ENCODE measurements at places on chromosomes 16 and 17.
A peak's percentile ranks its signal among the peaks of the same experiment; 100 is the strongest.

DNA sequence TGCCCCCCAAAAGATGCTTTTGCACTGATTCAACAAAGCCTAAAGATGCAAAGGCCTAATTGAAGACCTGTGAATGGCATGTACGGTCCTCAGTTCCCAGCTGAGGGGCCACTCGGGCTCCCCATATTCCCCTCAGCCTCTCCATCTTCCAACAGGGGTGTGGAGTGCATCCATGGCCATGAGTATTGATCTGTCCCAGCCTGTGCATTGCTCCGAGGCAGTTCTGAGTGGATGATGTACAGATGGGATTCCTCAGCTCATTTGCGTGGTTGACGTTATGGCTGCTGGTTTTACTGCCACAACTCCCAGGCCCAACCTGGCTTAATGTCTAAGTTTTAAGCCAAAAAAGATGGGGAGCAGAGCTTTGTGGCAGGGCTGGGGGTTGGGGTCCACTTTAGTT is 162.7 kb upstream of the ZNF267 start:
- no peak for DNase-seq

- peak; percentile 51 for DNase-seq
Observed at GRCh38 chr17:74532115-74532514, 840 bp upstream of the CD300LB start.

GRCh38 chr17:37791447-37792399 is 46.9 kb upstream of the HNF1B start:
- peak; percentile 11 for DNase-seq

- no peak for DNase-seq
Observed at GRCh38 chr17:5629128-5629527, 44.8 kb upstream of the NLRP1 start.

GRCh38 chr17:16351831-16352230 is 1.4 kb downstream of the CENPV start:
- DNase-seq = no peak

GRCh38 chr17:63692195-63692816 is 7.6 kb downstream of the LIMD2 start:
- no peak for DNase-seq

DNA sequence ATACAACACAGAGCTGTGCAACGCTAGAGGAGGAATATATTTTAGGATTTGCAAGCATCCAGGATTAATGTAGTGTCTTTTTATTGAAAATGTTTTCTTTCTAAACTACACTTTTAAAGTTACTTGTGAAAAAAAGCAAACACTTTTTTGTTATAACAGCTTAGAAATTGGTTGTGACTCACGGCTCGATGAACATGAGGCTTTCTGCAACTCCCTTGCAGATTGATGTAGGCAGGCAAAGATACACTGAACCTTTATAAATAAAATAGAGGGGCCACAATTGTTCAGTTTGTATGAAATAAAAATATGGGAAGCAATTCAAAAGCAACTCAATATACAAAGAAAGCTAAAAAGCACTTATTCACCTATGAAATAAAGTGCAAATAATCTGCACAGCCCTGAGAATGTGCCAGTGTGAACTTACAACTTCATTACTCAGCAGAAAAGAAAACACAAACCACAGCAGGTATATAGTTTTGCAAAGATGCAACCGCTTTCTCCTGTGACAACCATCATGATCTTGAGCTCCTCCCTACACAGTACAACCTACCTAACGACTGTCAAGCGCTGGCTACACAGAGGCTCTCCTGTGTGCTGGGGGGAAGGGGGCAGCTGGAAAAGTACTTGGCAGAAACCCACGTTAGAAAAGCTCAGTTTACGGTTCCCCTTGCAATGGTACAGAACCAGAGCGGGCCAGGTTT is 948 bp downstream of the LUC7L start:
- no peak for DNase-seq

- DNase-seq = no peak
Observed at GRCh38 chr17:57092779-57093178, 7.7 kb downstream of the AKAP1 start.

DNA sequence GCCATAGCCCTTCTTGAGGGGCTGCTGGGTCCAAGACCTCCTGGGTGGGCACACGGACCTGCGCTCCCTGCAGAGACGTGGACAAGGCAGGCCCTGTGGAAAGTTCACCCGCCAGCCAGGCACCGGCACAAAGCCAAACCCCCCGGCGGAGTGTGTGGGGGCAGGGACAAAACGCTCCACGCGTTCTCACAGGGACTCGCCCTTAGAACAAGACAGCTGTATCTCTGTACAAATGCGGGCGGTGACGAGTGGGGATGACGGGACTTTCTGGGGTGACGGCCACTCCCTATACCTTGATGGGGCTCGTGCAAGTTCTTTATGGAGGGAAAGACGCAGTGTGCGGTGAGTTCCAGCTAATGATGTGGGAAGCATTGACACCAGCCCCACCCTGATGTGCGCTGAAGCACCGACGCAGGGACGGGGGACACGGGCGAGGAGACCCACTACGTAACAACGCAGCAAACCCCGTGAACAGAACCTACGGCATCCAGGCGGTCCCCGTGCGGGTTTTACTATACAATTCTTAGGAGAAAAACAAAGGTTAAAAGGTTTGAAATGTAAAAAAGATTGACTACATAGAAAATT is 49.4 kb downstream of the LMF1 start:
- no peak for DNase-seq

DNA sequence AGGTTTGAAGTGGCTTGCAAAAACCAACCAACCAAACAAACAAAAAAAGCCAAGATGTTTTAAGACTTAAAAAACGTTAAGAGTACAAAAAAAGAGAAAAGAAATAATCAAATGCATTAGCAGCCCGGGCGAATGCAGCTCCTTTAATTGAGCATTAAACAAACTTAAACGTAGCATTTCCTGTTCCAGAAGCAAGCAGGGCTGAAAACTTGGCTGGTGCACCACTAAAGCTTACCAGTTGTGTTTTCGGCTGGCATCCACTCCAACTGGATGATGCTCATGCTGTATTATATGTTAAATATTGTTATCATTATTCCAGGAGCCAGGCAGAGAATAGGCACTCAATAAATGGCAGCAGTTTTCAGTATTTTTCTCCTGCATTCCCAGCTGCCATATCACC is 45.1 kb downstream of the IRX6 start:
- no peak for DNase-seq

DNA sequence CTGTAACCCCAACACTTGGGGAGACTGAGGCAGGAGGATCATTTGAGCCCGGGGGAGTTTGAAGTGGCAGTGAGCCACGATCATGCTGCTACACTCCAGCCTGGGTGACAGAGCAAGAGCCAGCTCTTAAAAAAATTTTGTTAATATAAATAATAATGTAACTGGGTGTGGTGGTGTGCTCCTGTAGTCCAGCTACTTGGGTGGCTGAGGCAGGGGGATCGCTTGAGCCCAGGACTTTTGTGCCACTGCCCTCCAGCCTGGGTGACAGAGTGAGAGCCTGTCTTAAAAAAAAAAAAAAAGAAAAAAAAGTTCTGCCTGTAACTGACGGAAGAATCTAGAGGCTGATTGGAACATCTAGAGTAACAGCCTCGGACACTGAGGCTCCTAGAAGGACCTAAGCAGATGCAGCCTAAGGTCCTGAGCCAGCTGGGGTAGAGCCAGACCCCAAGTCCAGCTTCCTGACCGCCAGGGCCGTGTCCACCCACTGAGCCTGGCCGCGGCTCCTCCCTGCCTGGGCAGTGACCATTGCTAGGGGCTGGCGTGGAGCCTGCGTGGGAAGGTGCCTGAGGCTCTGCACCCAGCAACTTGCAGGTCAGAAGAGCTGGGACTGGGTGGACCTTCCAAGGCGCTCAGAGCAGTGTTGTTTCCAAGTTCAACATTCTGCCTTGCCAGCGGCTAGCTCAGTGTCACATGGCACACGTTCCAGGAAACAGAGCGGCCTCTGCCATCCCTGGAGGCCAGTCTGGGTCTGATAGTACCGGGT is 209.4 kb upstream of the CIBAR2 start:
- DNase-seq = no peak

Measured in NCI-H774 (cell line).